ENCODE measurements at places on chromosomes 3 and 15.

DNA sequence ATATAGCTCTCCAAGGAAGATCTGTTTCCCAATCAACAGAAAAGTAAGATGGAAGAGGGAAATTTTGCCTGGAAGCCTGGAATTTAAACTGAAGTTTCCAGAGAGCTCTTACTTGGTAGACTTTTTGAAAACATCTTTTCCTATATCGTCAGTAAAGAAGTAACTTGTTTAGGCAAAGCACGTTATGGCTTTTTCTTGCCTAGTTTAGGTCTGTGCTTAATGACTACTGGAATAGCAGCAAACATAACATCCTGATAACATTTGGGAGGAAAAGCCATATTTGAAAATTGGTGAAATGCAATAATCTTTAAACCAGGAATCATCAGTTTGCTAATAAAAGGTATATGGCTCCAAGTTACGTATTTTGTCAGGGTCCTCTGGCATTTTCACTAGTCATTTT lies 160.4 kb upstream of the CGNL1 start:
- no peak for DNase-seq

- peak; percentile 50 for DNase-seq
These were observed 54.0 kb downstream of the B3GNT5 start for GRCh38 chr3:183306798-183307671.

GRCh38 chr3:8784676-8785435 lies 15.4 kb upstream of the OXTR start:
- no peak for DNase-seq

GRCh38 chr3:188064831-188065493 lies 89.0 kb upstream of the LPP start:
- no peak for DNase-seq

DNA sequence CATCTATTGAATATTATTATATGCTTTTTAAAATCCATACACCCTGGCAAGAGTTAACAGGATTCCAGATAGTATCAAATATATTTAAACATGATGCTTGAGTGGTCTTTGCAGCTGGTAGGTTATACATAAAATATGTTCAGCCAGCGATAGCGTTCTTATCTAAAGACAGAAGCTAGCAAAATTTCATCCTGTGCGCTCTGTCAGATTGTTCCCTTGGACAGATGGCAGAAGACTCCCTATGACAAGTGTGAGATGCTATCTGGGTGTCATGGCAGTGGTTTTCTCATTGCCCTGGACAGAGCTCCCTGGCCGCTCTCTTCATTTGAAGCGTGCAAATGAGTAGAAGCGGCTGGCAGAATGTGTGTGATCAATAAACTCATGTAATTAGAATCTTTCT lies 175.2 kb upstream of the SOX14 start:
- DNase-seq = no peak

GRCh38 chr15:68154923-68155559 lies 50.1 kb downstream of the CALML4 start:
- peak; percentile 34 for DNase-seq

DNA sequence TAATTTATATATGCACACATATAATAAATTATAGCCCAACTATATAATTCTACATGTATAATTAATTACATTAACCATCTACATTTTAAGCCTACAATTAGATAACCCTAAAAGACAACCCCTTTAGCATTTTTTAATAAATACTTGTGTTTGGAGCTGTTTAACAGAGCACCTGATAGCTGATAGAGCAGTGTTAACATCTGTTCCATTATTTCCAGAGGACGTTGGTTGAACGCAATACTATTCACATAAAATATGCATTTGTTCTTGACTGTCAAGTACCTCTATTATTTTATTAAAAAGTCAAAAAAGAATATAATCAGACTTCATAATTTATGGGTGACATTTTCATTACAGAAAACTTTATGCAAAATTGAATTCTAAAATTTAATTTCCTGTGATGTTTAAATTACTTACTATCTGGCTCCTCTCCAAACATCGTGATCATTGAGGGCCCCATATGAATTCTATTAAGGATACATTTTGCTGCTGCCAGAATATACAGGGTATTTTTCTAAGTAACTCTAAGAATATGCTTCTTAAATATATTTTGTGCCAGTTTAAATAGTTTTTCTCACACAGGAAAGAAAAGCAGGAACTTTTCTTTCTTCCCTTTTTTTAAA lies 234.3 kb downstream of the SHOX2 start:
- no peak for DNase-seq

All from putamen (tissue), 1 donor.